ENCODE measurements at places on chromosomes 1 and 21. TPM values are rescaled to one million over a fixed set of nuclear protein-coding genes. Genes with fewer than 3 reads are reported as not detected.

ITLN1 gene
- total RNA-seq, result not detected

GRCh38 chr1:186102107-186102506, 272.9 kb downstream of the TPR start:
- DNase-seq, result no peak
- no peaks in the 10 kb centered on the region for H3K36me3 ChIP-seq
- H3K4me1 ChIP-seq, result no peaks in the 10 kb centered on the region
- H3K4me3 ChIP-seq, result no peak overlapping the region
- peaks cover 4% of the 10 kb centered on the region for H3K27me3 ChIP-seq

DNA sequence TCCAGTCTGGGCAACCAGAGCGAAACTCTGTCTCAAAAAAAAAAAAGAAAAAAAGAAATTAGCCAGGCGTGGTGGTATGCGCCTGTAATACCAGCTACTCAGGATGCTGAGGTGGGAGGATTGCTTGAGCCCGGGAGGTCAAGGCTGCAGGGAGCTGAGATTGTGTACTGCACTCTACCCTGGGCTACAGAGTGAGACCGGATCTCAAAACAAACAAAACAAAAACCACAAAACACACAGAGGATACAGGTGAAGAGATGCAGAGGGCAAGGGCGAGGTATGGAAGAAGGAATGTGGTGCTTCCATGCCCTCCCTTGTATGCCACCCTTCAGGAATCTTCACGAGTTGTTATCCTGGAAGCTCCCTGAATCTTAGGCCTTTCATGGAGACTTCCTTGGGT, 68.5 kb downstream of the NDUFS5 start:
- no peak overlapping the region for H3K4me3 ChIP-seq
- H3K4me1 ChIP-seq, result peaks cover 6% of the 10 kb centered on the region
- peaks cover 2% of the 10 kb centered on the region for H3K27me3 ChIP-seq
- DNase-seq, result no peak
- H3K27ac ChIP-seq, result no peak overlapping the region

GRCh38 chr1:239816081-239816782, 275.5 kb upstream of the FMN2 start:
- DNase-seq, result no peak
- H3K36me3 ChIP-seq, result no peaks in the 10 kb centered on the region
- H3K4me3 ChIP-seq, result no peak overlapping the region
- no peaks in the 10 kb centered on the region for H3K27me3 ChIP-seq
- peaks cover 12% of the 10 kb centered on the region for H3K4me1 ChIP-seq

DNA sequence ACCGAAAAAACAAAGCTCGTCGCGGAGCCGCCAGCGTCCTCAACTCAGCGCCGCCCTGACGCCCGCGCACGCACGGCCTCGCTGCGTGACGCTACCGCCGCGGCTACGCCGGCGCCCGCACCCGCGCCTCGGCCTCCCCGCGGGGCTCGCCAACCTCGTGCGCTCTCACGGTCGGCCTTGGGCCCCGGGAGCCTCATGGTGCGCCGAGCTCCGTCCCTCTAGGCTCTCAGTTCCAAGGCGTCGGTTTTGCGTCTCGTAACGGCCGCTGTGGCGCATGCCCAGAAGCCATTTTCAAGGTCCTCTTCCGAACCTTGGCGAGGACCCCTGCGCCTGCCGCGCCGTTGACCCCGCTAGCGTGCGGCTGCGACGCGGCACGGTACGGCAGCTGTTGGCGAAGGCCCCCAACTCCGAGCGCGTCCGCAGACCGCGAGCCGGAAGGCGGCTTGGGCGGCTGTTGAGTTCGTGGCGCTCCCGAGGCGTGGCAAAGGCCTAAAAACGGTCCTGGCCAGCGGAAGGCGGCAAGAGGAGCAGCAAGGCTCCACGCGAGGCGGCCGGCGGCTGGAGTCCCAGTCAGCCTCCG, at the start of gene HENMT1:
Gene HENMT1, minus strand, starts transcription at position 64 of the 580 bp plus-strand sequence. CDS start 1,209 bp downstream, outside the sequence.
- H3K4me1 ChIP-seq, result peaks cover 34% of the 10 kb centered on the region
- peak within 1 kb of the TSS; percentile 87 for H3K4me3 ChIP-seq
- peak; percentile 93 for DNase-seq
- H3K36me3 ChIP-seq, result peaks cover 11% of the 10 kb centered on the region

LCE6A gene
- total RNA-seq, result not detected

CHI3L1 gene
- not detected for total RNA-seq
